ENCODE measurements at places on chromosomes 12 and 14.

DNA sequence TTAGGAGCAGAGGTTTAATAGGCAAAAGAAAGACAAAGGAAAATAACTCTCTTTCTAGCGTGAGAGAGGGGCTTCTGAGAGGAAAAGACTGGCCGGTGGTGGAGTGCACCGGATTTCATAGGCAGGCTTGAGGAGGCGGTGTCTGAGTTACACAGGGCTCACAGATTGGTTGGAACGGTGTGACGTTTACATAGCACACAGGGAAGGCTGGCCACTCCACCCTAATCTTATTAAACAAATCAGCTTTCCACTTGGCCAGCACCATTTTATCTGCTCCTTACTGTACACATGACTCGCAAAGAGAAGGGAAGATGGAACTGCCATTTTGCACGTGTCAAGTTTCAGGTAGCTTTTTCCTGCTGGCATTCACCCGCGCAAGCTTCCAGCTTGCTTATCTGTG lies 587.7 kb downstream of the RPL10L start:
- no peak for DNase-seq

GRCh38 chr14:84167026-84167425 lies 1362.9 kb upstream of the FLRT2 start:
- DNase-seq, result no peak

DNA sequence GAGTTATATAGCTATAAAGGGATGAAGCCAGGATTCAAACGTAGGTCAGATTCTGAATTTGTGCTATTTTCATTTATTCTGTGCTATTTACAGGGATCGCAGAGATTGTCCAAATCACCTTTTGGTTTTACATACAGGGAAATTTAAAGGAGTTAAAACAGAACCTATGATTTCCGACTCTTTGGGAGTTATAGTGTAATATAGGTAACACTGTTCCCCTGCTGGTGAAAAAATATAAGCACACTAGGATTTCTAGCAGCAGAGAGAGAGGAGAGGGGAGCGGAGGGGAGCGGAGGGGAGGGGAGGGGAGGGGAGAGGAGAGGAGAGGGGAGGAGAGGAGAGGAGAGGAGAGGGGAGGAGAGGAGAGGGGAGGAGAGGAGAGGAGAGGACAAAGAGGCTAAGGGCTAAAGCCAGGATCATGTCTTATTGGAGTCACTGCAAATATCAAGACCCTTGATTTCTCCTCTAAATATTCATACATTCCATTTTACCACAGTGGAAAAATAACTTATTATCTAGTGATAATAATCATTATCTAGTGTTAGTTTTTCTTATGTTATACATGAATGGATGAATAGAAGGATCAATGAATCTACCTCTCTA lies 46.2 kb upstream of the KCNH5 start:
- DNase-seq, result no peak

GRCh38 chr12:53295070-53295890 lies at the start of gene PFDN5:
TSS of gene PFDN5 (plus strand) at chr12:53295542. CDS start at chr12:53295568, 26 bp downstream.
- peak; percentile 68 for DNase-seq

DNA sequence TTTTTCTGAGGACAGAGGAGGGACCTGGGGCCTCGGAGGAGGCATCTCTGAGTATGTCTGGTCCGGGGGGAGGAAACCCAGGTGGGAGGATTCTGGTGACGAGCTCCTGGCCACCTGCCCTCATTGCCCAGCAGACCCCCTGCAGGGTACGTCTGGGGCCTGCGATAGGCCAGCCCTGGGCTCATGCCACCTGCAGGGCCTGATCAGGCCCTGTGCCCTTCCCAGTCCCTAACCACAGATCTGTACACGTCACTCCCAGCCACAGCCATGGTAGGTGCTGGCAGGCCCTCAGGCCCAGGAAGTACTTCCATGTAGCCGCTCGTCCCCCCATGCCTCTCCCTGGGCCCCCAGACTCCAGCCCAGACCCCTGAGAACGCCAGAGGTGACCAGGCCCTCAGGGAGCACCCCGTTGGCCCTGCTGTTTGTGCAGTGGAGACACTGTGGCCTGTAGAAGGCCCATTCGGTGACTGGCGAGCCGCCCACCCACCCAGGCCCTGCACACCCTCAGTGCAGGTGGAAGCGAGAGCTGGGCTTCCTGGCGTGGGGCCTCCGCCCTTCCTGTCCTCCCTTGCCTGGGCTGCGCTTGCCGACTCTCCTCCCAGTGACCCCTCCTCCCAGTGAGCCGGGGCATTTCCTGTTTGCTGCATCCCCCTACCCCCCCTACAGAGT lies 5.7 kb downstream of the INF2 start:
- peak; percentile 84 for DNase-seq
